ENCODE measurements at places on chromosomes 5 and 9. TPM values are rescaled to one million over a fixed set of nuclear protein-coding genes. Genes with fewer than 3 reads are reported as not detected.

DNA sequence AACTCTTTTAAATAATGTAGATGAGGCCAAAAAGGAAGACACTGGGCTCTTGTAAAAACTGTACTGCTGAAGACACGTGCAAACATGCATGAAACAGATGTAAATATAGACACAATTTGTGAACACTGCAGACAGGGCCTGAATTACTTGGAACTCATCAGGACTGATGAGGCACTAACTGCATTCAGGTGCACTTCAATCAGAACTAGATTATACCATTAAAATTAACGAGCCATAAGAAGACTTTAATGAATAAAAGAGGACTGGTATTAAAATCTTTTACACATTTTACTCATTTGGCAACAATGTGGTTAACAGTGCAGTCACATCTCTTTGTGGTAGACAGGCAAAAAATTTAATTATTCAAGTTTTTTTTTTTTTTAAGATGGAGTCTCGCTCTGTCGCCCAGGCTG is 13.4 kb upstream of the ZCCHC9 start:
- DNase-seq: no peak

GRCh38 chr5:109359642-109360041 is 50.1 kb downstream of the PJA2 start:
- DNase-seq: no peak

- no peak for DNase-seq
These were observed 21.8 kb downstream of the ELOVL7 start for GRCh38 chr5:60822285-60822556.

GRCh38 chr9:93041108-93041802 is 17.2 kb upstream of the SUSD3 start:
- no peak for DNase-seq

Gene NAIF1
- polyA plus RNA-seq: 4.4 TPM

Gene GLE1
- 12.4 TPM for polyA plus RNA-seq

GRCh38 chr5:103148213-103148612 is 28.1 kb downstream of the PPIP5K2 start:
- DNase-seq: no peak

DNA sequence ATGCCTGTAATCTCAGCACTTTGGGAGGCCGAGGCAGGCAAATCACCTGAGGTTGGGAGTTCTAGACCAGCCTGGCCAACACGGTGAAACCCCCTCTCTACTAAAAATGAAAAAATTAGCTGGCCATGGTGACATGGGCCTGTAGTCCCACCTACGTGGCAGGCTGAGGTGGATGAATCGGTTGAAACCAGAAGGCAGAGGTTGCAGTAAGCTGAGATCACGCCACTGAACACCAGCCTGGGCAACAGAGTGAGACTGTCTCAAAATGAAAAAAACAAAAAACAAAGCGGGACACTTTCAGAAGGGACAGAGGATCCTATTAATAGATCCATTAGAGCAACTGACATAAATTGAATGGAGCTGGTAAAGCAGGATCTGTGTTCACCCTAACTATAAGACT is 89.6 kb upstream of the SGCD start:
- no peak for DNase-seq

DNA sequence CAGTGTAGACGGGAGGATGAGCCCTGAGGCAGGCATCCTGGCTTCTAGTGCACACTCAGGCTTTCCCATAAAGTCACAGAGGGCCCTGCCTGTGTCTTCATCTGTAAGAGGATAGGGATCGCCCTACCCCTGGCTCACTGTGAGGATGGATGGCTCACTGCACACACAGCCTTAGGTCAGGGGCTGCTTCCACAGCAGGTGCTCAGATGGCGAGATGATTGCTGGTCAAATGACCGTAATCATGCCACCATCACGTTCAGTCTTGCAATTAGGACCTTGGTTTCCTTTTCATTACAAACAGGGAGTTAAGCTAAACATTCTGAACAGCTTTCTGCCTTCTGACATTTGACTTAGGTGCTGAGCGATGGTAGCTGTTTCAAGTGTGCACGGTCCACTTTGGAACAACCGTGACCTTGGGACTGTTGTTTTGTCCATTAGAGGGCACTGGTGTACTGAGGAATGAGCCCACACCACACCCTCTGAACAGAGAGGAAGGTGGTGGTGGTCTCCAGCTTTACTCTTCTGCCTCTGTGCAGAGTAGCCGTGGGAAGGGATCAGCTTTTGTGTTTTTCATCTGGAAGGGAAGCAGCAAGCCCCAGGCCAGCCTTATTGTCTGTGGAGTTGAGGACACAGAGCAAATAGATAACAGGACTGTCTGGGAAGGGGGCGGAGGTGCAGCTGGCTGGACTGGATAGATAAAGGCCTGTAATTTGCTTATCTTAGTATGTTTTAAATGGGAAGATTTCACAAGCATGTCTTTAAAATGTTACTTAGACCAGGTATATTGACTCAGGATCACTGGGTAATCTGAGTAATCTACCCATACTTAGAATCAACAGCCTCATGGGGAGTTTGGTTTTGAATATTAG is 183.1 kb downstream of the TRIO start:
- no peak for DNase-seq

Gene ZNF879
- polyA plus RNA-seq: 3.7 TPM

GRCh38 chr5:67360047-67360446 is 163.4 kb upstream of the CD180 start:
- no peak for DNase-seq

DNA sequence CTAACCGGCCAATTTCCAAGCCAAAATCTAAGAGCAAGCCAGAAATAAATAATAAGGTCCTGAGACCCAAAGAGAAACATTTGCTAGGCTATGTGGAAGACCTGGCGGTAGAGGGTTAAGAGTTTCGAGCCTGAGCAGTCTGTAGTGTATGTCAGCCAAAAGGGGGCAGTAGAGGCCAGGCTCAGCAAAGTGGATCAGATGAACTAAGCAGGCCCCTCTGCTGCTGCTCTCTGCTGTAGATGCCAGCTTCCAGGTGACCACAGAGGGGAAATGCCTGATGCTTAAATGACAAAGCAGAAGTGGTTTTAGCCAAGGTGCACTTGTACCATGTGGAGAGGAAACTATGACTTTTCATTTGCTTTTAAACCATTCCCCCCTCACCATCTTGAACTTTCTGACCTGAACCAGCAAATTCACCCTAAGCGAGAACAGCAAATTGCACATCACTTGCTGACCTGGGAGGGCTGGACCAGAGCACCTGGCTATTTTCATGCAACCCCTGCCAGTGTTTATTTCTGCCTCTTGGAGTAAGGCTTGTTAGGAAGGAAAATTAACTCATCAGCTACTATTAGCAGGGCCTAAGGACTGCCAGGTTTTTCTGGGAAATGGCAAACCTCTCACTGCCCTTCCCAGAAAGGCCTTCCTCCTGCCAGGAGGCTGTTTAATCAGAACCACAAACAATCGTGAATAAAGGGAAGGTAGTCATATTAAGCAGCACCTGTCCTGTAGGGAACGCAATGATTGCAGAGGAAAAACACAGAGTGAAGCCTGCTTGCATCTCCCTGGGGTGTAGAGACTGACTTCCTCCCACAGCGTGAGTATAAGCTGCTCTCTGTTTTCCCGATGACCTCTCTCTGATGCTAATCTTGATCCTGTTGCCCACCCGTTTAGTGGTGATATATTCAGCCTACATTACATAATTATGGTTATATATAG is 818.2 kb downstream of the TLR4 start:
- peak; percentile 49 for DNase-seq

DNA sequence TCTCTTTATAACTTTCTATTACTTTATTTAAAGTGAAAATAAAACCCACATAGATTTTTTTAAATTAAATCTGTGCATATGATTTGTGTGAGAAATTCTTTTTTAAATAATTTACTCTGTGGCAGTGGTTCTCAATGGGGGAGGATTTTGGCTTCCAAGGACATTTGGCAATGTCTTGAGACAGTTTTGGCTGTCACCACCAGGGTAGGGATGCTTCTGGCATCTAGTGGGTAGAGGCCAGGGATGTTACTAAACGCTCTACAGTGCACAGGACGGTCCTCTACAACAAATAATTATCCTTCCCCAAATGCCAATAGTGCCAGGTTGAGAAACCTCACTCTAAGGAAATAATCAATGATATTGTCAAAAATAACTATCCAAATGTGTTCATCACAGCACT is 177.9 kb upstream of the CCNG1 start:
- DNase-seq: no peak
